Memory B cell (primary cell): ENCODE measurements at places on chromosomes 4 and X.

GRCh38 chrX:82127228-82128123, 925.6 kb downstream of the SH3BGRL start:
- no peak overlapping the region for H3K27ac ChIP-seq
- no peaks in the 10 kb centered on the region for H3K4me1 ChIP-seq
- no peak for DNase-seq
- no peak overlapping the region for H3K4me3 ChIP-seq
- no peaks in the 10 kb centered on the region for H3K36me3 ChIP-seq

- no peak for DNase-seq
- peaks cover 14% of the 10 kb centered on the region for H3K27me3 ChIP-seq
- H3K4me1 ChIP-seq, result no peaks in the 10 kb centered on the region
- no peaks in the 10 kb centered on the region for H3K36me3 ChIP-seq
Measured at GRCh38 chr4:159010563-159011260, 92.2 kb upstream of the RAPGEF2 start.

DNA sequence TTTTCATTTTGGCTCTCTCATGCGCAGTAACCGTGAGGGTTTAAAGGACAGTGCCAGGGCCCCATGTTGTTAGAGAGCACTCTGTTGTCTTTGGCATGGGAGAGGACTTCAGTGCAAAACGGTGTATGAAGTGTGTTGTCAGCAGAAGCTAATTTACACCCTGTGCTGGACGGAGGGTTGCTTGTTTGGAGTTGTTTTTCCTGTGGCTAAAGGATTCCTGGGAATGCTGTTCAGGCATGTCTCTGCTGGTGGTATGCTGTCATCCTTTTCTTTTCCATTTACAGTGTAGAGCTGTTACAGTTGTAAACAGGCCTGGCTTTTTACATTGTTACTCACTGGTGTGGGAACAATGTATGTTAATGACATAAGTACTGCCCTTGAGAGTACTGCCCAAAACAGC, 206.3 kb downstream of the CBR4 start:
- no peak for DNase-seq
- H3K27ac ChIP-seq, result no peak overlapping the region
- H3K36me3 ChIP-seq, result no peaks in the 10 kb centered on the region
- peaks cover 5% of the 10 kb centered on the region for H3K27me3 ChIP-seq

- H3K36me3 ChIP-seq, result no peaks in the 10 kb centered on the region
- peaks cover 8% of the 10 kb centered on the region for H3K4me1 ChIP-seq
- no peak for DNase-seq
- H3K27ac ChIP-seq, result no peak overlapping the region
Measured at GRCh38 chrX:41984628-41985027, 61.3 kb upstream of the CASK start.

DNA sequence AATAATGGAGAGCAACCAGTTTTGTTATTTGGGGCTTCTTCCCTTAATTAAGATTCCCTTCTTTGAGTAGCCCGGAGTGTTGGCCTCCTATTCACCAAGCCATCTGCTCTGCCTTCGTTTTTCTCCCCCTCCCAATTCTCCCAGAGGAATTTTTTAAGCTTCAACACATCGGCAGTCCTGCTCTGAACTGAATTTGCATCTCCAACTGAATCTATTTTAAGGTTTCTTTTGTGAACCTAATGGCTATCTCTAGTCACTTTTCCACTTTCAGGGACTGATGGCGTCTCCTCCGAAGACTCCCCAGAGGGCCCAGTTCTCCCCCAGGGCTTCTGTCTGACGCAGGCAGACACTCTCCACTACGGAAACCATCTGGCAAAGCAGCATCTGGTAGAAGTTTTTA, 280.2 kb downstream of the ADGRA3 start:
- H3K4me3 ChIP-seq, result no peak overlapping the region
- DNase-seq, result no peak
- no peak overlapping the region for H3K27ac ChIP-seq
- H3K4me1 ChIP-seq, result no peaks in the 10 kb centered on the region
